Chondrocyte (in vitro differentiated cells): ENCODE measurements at places on chromosomes 1 and 21. TPM values are rescaled to one million over a fixed set of nuclear protein-coding genes. Genes with fewer than 3 reads are reported as not detected.

GRCh38 chr1:81439046-81439823, 361.5 kb upstream of the ADGRL2 start:
- no peak for DNase-seq

GRCh38 chr21:38861989-38862683, 56.4 kb downstream of the ETS2 start:
- no peak for DNase-seq

SPRR5 gene
- not detected in 3 replicates for total RNA-seq

DNA sequence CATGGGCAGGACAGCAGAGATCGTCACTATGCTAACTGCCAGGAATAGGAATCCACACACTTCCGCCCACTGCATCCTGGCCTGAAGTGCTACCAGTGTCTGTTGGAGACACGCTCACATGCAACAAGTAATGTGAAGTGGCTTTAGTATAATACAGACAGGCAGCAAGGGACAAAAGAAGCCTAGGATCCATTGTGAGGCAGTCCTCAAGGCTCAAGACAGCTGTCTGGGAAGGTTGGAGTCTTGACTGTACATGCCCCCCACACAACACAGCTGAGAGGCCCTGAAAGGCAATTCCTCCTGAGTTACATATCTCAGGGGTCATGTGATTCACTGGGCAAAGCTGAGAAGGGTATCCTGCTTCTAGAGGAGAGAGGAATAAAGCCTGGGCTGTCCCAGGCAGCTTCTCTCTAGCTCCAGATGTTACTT, 39.9 kb upstream of the CD1D start:
- no peak for DNase-seq

FCGR1A gene
- not detected in 3 replicates for total RNA-seq

SELENON gene
- total RNA-seq = 77.0 to 99.5 TPM (median 95.7 TPM) in 3 replicates

DNA sequence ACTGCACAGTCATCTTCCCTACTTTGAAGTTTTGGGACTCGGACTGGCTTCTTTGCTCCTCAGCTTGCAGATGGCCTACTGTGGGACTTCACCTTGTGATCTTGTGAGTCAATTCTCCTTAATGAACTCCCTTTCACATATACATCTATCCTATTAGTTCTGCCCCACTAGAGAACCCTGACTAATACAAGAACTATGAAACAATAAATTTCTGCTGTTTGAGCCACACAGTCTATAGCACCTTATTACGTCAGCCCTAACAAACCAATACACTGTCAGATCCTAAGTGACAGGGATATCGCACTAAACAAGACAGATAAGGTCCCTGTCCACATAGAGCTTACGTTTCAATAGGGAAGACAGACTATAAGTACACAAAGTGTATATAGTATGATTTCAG, 120.1 kb downstream of the PLPP3 start:
- no peak for DNase-seq

- no peak for DNase-seq
Measured at GRCh38 chr1:154746622-154747299, 123.3 kb downstream of the KCNN3 start.

GRCh38 chr1:214494706-214495105, 56.7 kb downstream of the PTPN14 start:
- no peak for DNase-seq

DNA sequence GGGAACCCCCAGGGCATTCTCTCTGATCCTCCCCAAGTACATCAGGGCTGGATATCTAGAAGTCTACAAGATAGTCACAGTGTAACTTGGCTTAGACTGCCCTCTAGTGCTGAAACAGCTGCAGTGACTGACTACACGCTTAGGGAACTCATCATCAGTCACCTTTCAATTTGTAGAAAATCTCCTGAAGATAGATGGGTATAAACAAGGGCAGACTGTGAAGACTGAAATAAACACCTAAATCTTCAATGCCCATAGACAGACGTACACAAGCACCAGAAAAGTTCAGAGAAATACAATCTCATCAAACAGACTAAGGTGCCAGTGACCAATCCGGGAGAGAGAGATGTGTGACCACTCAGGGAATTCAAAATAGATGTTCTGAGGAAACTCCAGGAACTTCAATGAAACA, 46.6 kb downstream of the PACC1 start:
- DNase-seq = no peak

DNA sequence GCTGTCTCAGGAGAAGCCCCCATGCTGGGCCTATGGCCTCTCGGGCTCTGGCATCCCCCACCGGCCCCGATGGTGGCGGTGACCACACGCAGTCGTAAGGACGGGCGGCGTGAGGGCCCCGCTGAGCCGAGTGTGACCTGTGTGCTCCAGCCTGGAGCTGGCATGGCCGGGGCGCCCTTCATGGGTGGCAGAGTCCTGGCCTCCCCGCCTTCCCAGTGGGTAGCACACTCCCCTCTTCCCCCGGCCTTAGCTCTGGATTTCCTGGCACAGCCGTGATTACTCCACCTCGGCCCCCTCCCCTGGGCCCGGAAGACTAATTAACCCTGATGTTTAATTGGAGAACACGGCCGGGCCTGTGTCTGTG, 44.6 kb downstream of the SLX9 start:
- DNase-seq = peak; percentile 65

USP21 gene
- total RNA-seq = 15.7 to 24.8 TPM (median 16.0 TPM) in 3 replicates

PHACTR4 gene
- 39.6 to 45.7 TPM (median 39.9 TPM) in 3 replicates for total RNA-seq

DNA sequence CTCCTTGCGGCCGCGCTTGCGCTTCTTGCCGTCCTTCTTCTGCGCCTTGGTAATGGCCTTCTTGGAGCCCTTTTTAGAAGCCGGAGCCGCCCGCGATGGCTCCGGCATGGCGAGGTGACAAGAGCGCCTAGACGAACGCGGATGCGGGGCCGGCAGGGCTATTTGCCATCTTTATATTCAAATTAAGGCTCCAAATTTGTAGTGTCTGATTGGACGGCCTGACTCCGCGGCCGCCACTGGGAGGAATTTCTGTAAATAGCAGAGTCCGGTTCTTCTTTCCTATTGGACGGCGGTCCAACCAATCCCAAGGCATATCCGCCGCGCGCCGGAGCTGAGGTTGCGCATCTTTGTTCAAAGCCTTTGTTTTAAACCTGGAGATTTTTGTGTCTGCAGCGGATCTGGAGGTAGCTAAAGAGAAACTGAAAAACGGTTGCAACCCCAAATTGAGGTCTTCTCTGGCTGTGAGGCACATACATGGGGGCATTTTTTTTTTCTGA, 22.6 kb upstream of the RNF187 start:
- no peak for DNase-seq

GRCh38 chr1:59769736-59770095, 45.0 kb upstream of the HOOK1 start:
- DNase-seq = no peak

EXO1 gene
- 2.7 to 11.5 TPM (median 3.8 TPM) in 3 replicates for total RNA-seq

GRCh38 chr21:45493401-45494001, 48.7 kb downstream of the SLC19A1 start:
- no peak for DNase-seq

DNA sequence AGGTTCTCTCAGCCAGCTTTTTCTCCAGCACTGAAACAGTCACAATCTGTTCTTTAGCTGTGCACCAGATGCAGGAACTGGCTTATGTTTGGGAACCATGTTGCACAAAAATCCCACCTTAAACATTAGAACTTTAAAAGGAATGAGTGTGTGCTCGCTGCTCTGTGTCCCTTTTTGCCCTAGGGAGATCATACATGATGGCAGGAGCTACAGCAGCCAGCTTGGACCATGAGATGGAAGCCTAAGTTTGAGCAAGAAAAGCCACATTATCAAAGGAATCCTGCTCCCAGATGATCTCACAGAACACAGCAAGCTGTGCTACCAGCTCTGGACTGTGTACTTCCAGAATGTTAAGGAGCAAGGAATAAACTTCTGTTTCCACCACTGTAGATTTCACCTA, 3.5 kb downstream of the ZBTB17 start:
- DNase-seq = no peak

IFNLR1 gene
- total RNA-seq = 0.12 to 0.22 TPM in 2 of 3 replicates, not detected in the other

DNA sequence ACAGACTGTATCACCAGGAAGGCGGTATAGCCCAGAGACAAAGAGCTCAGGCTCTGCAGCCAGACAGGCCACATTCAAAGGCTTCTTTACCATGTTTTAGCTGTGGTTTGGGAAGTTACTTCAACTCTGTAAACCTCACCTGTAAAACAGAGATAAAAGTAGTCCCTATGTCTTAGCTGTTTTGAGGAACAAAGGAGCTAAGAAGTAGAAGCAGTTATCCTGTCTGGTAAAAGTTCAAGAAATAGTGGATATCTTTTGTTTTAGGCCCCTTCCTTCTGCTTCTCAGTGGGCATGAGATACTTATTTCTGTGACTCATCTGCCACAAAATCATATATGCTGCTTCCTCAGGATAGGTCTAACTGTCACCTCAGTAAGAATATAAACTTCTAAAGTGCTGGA, 6.5 kb downstream of the CD34 start:
- DNase-seq = no peak

GRCh38 chr1:56545711-56546110, 33.7 kb downstream of the PLPP3 start:
- DNase-seq = no peak

GRCh38 chr1:101158424-101158823, 78.4 kb upstream of the S1PR1 start:
- no peak for DNase-seq

SUSD4 gene
- total RNA-seq = 0.42 to 0.87 TPM (median 0.85 TPM) in 3 replicates

DNA sequence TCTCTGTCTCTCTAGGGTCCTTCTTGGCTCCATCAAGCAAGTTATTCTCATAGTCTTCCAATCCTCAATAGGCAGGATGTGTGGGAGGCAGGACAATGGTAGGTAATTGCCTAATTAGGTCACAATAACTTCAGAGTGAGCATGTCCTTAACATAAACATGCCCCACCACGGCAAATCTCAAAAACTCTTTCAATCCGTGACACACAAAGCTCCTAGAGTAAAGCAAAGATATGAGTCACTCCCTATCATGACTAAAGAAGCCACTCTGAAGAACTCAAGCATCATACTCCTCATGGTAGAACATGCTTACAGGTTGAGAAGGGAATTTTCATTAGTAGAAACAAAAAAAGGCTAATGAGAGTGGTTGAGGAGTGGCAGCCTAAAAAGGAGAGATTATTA, 4.9 kb downstream of the HAO2 start:
- no peak for DNase-seq

RNU1-1 gene
- total RNA-seq = 1,438 to 1,620 TPM (median 1,579 TPM) in 3 replicates

HCRTR1 gene
- 0.21 to 0.45 TPM in 2 of 3 replicates, not detected in the other for total RNA-seq

DNA sequence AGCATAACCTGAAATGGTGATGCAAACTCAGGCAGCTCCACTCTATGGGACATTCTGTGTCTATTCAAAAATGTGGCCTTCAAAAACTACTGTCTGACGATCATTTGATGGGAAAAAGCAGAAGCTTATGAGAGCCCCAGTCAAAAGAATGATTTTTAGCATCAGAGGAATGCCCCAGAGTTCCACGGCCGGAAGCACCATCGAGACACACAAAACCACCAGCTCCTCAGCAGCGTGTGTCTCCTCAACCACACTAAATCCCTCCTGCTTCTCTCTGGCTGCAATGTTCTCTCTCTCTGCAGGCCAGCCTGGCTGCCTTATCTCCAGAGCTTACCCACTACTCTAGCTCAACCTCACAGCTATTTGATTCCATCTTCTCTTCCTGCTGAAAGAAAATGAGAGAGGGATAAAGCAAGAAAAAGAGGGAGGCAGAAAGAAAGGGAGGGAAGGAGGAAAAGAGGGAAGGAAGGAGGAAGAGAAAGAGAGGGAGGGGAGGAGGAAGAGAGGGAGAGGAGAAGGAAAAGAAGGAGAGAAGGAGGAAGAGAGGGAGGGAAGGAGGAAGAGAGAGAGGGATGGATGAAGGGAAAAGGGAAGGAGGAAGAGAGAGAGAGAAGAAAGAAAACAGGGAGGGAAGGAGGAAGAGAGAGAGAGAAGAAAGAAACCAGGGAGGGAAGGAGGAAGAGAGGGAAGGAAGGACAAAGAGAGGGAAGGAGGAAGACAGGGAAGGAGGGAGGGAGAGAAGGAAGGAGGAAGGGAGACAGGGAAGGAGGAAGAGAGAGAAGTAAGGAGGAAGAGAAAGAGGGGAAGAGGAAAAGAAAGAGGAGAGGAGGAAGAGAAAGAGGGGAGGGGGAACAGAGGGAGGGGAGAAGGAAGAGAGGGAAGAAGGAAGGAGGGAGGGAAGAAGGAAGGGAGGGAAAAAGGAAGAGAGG, 33.5 kb upstream of the LAPTM5 start:
- peak; percentile 19 for DNase-seq

CR1 gene
- not detected in 3 replicates for total RNA-seq

DNA sequence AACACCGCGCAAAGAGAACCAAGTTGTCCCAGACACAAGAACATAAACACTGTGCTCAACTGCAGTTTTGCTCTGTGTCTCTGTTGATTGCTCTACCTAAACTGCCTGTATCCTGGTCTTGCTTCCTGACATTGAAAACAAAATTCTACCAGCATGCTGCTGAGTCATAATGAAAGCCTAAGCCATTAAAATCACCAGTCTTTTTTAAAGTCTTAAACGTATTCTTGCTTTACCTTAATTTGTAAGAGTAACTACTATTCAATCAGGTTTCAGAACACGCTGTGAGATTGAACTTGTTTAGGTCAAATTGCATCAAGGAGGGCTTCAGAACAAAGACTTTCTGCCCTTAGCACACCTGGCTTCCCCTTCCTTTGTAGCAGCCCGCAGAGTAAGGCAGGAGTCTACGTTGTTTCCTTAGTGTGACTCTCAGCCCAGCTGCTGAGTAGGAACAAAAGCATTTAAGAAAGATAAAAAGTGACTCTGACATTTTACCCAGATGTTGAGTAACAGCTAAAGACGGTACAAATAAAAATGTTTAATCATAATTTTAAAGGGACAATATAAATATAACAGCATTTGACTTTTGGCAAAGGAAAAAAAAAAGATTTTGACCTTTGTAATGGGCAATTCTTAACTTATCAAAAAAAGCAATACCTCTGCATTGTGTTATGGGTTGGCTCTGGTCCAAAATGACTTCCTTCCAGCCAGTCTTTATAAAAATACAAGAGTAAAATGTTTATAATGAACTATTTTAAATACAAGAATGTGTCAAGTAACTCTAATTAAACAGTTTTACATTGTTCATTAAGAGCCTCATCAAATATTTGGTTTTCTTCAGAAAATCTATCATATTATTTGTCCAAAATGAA, 186.9 kb upstream of the ADGRL4 start:
- DNase-seq = no peak
